NCI-H2081 treated with DMSO at 0.1 percent for 48 hours (cell line): ENCODE measurements at places on chromosomes 16 and 17.

DNA sequence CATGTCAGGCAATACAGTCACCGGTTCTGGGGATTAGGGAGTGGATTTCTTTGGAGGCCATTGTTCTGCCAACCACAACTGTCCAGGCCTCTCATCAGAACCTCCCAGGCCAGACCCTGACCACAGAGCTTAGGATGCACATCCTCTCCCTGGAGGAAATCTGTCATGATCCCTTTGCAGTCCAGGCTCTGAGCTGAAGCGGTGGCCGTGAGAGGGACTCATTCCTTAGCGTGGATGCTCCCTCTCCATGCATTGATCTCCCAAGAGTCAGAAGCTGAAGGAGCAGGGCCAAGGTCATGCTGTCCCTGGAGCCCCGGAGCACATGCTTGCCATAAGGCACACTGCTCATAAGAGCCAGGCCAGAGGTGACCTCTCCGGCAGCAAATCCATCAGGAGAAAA lies 181.4 kb downstream of the COPRS start:
- DNase-seq, result no peak

- DNase-seq, result no peak
Measured at GRCh38 chr16:4081521-4082021, 34.7 kb downstream of the ADCY9 start.

- no peak for DNase-seq
Measured at GRCh38 chr17:65670667-65671371, 109.4 kb upstream of the AXIN2 start.

DNA sequence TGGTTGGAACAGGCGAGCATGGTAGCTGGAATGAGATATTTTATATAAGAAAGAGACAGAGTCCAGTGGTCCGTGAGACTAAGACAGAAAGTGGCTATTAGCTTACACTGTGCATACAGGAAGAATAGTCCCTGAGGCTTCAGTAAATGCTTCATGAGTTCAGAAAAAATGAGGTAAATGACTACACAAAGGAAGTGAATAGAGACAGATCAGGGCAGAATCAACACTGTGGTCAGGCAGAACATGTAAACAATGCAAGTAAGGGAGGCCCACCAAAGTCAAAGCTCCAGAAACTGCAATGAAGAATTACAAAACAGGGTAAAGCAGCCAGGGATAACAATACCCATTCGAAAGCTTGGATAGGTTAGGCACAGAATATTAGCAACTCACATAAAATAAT lies 4.8 kb downstream of the ABCA10 start:
- DNase-seq, result no peak

GRCh38 chr17:61400717-61401388 lies 1.2 kb downstream of the TBX2 start:
- DNase-seq, result no peak

DNA sequence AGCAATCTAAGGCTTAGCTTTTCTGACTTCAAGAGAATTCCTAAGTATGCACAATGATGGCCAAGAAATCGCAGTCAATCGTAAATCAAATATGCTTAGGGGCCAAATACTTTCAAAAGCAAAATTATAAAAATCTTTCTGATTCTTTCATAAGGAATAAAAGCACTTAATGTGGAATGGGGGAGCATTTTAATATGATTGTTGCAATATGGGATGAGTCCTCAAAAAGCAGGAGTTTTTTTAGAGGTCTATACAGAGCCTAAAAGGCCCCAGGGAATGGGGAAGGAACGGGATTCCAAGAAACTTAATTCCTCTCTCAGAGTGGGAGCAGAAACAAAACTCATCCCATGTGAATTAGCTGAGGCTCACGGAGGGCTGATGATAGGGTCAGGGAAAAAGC lies 14.7 kb upstream of the SLC39A11 start:
- DNase-seq, result no peak

DNA sequence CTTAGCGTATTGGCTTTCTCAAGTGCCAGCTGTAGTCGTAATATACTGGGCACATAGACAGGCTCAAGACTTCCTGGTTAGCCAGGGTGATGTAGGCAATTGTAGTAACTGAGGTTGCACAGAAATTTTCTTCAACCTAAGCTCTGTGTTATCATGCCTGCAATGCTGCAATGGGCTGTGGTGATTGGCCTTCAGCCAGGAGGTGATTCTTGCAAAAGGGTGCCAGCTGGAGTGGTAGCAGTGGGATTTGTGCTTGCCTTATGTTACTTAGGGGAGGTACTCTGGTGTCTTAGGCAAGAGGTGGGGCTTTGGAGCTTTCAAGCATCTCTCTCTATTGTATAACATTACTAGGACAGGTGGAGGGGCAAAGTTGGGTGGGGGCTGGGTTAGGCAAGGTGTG lies 495.1 kb downstream of the CDH11 start:
- DNase-seq, result no peak

DNA sequence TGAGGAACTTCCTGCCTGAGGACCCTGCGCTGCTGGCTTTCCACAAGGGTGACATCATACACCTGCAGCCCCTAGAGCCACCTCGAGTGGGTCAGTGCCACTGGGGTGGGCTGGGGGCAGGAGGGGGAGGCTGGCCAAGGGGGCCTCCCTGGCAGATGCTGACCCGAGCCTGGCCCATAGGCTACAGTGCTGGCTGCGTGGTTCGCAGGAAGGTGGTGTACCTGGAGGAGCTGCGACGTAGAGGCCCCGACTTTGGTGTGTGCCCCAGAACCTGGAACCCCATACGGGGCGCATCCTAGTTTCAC lies 26.7 kb upstream of the ALKBH5 start:
- DNase-seq, result no peak

GRCh38 chr17:36132421-36132831 lies 28.8 kb downstream of the CCL4 start:
- DNase-seq, result no peak

DNA sequence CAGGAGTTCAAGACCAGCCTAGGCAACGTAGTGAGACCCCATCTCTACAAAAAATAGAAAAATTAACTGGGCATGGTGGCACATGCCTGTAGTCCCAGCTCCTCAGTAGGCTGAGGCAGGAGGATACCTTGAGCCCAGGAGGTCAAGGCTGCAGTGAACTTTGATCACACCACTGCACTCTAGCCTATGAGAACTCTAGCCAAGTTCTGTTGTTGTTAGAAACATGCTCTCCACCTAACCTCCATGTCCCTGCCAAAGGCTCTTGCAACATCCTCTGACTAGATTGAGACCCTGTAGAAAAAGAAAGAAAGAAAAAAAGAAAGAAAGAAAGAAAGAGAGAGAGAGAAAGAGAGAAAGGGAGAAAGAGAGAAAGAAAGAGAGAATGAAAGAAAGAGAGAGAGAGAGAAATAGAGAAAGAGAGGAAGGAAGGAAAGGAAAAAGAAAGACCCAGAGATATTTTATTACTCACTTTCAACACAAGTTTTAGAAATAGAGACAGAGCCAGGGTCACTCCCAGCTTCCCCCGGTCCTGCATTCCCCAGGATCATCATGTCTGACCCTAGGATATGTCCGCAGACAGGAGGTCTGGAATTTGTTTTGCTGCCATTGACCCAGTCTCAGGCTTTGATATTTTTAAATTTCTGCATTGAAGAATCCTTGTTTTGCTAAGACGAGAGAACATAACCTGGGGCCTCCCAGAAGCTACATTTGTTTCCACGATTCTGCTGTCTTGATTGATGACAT lies 376.5 kb upstream of the CDH5 start:
- no peak for DNase-seq

DNA sequence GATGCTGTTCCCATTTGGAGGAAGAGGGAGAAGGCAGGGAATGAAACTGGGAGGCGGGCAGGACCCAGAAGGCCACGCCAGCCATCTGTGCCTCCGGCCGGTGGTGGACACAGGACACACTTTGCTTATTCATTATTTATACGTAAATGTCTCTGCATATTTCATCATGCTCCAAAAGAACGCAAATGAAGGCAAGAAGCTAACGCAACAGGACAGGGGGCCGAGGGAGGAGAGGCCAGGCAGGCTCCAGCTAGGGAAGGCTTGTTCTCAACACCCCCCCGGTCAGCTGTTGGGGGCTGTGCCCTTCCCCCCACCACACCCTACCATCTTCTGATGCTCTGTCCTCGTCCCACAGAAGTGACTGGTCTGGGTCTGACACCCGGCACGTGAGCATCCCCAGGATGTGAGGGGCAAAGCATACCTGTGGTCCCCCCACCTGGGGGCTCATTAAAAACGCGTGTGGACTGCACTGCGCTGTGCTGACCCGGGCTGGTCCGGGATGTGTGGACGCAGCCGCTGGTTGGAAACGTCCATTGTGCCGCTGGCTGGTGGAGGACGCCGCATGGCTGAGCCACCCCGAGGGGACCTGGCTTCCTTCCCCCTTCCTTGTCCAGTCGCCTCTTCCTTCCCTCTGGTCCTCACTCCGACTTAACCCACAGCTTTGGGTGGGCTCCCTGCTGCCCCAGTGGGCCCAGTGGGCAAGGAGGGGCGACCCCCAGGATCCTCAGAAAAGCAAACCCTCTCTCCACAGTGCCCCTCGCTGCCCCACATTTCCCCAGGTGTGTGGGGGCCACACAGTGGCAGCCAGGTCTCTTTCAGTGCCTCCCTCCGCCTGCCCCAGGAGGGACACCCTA lies 46.4 kb upstream of the ENPP7 start:
- DNase-seq, result no peak

DNA sequence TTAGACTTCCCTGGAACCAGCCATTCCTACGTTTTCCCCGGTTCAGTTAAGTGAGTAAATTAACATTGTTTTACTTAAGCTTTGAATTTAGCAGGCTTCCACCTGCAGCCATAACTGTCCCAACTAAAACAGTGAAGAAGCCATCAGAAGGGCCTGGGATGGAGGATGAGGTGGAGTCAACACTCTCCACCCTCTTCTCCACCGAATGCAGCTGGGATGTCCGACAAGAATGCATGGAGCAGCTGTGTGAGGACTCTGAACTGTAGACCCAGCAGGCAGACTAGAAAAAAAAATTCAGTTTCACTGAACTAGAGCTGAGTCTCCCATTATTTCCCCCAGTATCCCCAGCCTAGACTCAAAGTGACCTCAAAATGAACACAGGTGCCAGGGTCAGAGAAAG lies 114.8 kb downstream of the C16orf95 start:
- no peak for DNase-seq

GRCh38 chr17:7561028-7561575 lies 617 bp upstream of the SENP3 start:
- DNase-seq, result peak; percentile 42

GRCh38 chr17:57926723-57927047 lies 28.5 kb downstream of the CUEDC1 start:
- no peak for DNase-seq

- no peak for DNase-seq
Measured at GRCh38 chr17:3903051-3903825, 10.4 kb upstream of the CAMKK1 start.

DNA sequence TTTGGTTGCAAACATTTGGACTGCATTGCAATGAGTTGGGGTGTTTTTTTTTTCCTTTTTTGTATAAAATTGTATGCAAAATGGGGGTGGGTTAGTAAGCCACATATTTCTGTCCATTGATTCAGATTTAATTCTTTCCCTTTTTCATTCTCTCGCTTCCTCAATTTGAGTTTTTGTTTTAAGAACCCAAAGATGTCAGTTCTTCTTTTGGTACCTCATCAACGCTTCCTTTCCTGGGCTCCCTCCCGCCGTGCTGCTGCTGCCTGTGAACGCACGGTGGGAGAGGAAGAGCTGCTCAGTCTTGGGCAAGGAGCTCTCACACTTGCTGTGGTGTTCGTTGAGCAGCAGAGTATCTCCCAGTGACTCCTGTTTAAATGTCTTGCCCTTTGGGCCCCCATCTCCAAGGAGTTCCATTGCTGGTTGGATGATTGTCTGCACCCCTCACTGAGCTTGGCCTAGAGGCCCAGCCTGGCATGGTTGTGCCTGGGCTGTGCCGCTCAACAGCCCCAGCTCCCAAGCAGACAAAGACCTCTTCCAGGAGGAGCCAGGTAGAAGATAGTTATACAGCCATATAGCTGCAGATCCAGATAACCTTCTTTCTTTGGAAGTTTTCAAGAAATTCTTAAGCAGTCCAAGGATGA lies 13.6 kb downstream of the UBFD1 start:
- DNase-seq, result no peak

GRCh38 chr16:68328860-68329390 lies 18.1 kb downstream of the PRMT7 start:
- DNase-seq, result no peak

DNA sequence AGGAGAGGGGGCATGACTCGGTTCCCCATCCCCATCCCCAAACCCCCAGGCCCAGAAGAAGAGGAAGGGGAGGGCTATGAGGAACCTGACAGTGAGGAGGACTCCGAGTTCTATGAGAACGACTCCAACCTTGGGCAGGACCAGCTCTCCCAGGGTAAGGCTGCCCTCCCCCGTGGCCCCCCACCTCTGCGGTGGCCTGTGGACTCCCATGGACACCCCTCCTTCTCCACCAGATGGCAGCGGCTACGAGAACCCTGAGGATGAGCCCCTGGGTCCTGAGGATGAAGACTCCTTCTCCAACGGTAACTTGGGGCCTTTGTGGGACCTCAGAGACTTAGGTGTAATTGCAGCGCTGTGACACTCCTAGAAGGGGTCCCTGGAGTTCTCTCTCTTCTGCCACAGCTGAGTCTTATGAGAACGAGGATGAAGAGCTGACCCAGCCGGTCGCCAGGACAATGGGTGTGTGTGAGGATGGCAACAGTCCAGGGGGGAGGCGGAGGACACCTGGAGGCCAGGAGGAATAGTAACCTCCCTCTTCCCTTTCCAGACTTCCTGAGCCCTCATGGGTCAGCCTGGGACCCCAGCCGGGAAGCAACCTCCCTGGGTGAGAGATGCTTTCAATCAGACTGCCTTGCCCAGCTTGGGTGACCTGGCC lies 5.6 kb downstream of the CD19 start:
- DNase-seq, result no peak

DNA sequence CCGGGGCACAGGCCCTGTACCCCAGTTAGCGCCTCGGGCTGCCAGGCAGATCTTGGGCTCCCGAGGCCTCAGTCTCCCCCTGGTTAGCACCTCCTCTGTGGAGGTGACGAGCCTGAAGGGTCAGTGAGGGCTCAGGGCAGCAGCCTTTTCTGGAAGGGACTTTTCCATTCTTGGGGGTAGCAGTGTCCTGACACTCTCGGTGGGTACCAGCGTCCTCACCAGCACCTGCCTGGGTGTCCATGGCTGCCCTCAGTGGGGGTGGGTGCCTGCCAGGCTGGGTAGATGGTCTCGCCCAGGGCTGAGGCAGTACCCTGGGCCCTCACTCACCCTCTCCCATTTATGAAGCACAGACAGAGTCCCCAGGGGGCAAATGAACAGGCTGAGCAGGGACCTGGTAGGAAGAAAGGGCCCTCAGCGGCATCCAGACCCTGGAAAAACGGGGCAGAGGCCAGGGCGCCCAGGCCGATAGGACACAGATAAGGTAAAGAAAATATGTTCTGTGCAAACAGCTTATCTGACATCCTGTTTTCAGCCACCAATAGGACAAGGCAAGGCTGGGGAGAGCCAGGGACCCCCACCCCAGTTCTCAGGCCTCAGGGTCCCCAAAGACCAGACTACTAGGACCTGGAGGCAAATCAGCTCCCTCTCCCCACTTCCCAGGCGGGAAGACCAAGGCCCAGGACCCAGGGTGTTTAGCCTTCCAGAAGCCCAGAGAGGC lies 50.9 kb downstream of the ZFPM1 start:
- DNase-seq, result no peak

DNA sequence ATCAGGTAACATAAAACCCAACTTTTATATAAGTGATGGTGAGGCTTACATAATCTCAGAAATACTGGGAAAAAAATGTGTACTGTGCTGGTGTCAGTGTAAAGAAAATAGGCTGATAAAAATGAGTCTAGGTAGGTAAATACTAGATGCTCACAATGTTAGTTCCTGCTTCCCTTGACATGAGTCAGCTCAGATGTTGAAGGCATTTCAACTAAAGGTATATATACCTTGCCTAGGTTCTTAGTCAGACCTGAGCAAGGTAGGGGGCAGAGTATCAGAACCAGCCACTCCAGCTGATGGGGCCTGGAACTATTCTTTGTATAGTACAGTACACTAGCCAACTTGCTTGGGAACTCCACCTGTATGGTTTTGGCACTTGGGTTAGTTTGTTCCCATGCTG lies 51.0 kb upstream of the CA10 start:
- no peak for DNase-seq
